ENCODE measurements at places on chromosomes 2 and 18. TPM values are rescaled to one million over a fixed set of nuclear protein-coding genes. Genes with fewer than 3 reads are reported as not detected.

DNA sequence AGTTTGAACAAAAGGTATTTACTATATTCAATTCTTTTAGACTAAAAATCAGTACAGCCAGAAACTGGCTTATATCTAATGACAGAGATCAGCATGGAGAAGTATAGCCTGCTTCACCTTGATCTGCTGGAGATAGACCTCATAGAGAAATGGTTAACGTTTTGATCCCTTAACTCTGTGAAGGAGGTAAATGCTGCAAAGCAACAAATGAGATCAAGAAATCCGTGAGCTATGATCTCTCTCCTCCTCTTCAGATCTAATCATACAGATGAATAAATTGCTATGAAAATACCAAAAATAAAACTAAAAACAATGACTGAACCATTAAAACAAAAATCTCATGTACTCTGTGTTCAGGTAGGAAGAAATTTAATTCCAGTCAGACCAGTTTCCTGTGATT, 42.8 kb downstream of the KLHL14 start:
- no peak for DNase-seq

DNA sequence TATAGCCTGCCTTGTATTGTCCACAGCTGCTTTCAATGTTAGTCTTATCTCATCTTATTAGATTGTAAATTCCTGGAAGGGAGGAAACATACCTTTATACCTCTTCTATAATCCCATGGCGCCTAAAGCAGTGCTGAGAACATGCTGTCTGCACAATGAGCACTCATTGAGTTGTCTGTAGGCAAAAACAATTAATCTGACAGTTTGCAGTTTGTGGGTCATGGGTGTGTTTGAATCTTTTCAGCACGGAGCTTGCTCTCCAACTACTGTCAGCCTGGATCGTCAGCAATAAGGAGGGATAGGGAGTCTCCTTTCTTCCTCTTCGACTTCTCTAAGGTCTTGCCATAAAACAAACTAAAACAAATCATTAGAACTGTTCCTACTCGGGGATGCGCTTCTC, 26.5 kb upstream of the GREB1L start:
- no peak for DNase-seq

GRCh38 chr2:154692927-154693326, 5.6 kb upstream of the KCNJ3 start:
- DNase-seq: no peak

DNA sequence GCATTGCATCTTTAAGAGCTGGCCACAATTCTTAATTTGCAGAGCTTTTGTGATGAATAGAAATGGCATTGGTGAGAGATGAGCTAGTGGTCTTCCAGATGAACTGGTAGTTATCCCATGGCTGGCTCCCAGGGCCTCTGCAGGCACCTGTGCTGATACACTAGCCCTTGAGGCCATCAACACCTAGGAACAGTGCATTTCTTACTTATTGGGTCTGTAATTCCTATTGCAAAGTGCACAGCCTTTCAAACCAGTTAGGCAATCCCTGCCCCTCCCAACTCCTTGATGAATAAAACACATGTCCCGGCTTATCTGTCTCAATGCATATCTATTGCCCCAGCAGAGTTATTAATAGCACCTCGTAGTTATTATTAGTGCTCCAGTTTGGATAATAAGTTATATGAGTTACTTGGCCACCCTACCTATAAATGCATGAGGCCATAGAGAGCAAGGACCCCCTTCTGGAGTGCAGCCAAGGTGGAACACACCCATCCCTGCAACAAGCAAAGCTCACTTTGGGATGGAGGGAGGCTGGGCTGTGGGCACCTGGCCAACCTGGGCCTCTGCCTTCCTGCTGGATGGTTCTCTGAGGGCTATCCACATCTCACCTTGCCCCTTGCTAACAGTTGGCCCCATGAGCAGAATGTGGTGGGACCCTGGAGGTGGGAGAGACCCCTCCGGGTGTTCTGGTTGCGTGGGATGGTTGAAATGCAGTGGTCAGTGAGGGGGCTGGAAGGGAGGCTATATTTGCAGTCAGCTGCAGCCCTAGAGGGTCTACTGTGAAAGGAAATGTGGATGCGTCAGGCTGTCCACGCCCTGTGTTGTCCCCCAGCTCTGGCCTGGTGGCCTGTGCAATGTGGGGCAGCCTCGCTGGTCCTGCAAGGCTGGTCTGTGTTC, 455.9 kb upstream of the HS6ST1 start:
- no peak for DNase-seq

DNA sequence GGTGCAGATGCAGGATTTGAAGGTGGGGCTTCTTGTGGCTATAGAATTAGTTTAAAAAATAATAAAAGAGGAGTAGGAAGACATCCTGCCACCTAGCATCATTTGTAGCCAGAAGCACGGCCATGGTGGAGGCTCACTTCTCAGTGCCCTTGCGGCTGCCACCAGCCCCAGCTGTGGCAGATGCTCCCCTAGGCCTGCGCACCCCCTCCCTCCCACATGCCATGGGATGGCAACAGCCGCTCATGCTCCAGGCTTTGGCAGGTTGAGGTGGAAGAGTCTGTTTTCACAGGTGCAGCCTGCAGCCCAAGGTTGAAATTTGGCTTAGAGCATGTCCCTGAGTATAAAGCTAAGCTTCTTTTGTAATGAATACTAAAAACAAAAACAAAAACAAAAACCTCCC, 96.4 kb downstream of the GATA6 start:
- no peak for DNase-seq

The CYP27A1 gene
- 0.10 TPM for total RNA-seq

The TCF23 gene
- total RNA-seq: not detected

The APOB gene
- total RNA-seq: not detected

The IL1R1 gene
- 20.4 TPM for total RNA-seq
